Activated CD8-positive, alpha-beta T cell treated with anti-CD3 and anti-CD28 coated beads, Interleukin-2, amount 10 ng/mL, durations not matched to agents 7 days and 5 days (primary cell): ENCODE measurements at places on chromosomes 16 and 17. TPM values are rescaled to one million over a fixed set of nuclear protein-coding genes. Genes with fewer than 3 reads are reported as not detected.

DNA sequence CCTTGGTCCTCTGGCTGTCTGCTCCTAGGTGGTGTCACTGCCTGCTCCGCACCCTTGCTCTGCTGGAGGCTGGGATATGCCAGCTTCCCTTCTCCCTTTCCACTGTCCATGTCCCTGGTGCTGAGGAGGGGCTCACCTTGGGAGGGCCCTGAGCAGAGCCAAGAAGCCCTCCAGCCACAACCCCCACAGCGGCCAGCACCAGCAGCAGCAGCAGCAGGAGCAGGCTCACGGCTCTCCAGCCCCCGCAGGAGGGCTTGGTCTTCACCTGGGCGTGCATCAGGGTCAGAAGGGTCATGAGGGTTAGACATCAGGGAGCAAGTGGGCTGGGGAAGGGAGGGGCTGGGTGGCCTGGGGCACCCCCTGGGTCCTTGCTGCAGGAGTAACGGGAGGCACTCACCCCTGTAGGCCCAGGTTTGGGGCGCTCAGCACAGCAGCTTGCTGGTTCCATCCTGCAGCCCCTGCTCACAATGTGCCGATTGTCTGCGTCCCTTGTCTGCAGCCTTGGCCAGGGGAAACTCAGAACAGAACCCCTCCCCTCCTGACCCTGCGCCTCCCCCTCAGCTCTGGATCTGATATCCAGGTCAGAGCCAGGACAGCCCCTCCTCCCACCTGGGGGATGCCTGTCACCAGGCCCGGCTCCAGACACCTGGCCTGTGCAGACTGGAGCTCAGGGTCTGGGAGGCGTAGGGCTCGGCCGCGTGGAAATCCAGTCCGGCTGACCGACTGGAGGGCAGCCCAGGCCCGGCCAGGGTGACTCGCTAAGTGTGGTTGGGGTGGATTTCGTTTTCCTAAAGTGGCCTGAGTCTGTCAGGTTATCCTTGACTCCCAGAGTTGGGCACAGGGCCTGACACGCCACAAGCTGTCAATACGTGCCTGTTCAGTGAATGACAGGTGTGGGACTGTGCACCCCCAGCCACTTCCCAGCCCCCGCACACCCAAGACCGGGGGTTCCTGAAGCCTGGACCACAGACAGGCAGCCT is at the start of gene BRICD5:
Gene BRICD5 (minus strand): TSS at position 478 of the 980 bp plus-strand sequence. CDS start 30 bp downstream, at position 448.
- no peaks in the 10 kb centered on the region for H3K27me3 ChIP-seq
- H3K27ac ChIP-seq, result peak within 1 kb of the TSS; percentile 46
- no peak within 1 kb of the TSS for H3K4me3 ChIP-seq

GRCh38 chr17:72104863-72105234 is 16.0 kb upstream of the SOX9 start:
- no peak for DNase-seq
- no peaks in the 10 kb centered on the region for H3K27me3 ChIP-seq
- H3K27ac ChIP-seq, result no peak overlapping the region

DNA sequence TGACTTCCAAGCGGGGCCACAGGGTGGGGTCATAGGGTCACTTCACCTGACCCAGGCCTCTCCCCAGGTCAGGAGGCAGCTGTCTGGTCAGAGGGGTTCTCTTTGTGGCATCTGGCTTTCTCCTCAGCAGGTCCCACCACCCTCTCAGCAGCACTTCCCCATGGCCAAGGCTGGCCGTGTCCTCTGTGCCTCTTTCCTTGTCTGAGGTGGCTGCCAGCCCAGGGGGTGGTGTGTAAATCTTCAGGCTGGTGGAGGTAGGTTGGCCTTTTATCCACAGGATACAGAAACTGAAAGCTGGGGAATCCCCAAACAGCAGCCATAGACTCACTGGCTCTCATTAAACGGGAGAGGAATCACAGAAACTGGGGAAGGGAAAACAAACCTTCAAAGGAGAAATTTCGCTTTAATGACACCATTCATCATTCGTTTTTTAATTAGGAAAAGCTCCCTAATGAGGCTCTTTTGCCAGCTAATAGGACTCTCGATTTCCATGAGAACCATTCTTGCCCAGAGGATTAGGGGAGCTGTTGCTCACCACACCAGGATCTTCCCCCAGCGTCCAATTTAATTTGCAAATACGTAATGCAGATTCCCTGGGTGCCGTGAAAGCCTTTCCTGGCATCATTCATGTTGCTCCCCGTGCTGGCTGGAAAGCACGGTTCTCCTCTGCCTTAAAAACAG is 18.0 kb downstream of the C17orf75 start:
- H3K27me3 ChIP-seq, result no peaks in the 10 kb centered on the region
- H3K4me3 ChIP-seq, result peak overlapping the region; percentile 55
- no peaks in the 10 kb centered on the region for H3K36me3 ChIP-seq
- H3K27ac ChIP-seq, result peak overlapping the region; percentile 68
- peak; percentile 57 for DNase-seq
- H3K4me1 ChIP-seq, result peaks cover 58% of the 10 kb centered on the region

DNA sequence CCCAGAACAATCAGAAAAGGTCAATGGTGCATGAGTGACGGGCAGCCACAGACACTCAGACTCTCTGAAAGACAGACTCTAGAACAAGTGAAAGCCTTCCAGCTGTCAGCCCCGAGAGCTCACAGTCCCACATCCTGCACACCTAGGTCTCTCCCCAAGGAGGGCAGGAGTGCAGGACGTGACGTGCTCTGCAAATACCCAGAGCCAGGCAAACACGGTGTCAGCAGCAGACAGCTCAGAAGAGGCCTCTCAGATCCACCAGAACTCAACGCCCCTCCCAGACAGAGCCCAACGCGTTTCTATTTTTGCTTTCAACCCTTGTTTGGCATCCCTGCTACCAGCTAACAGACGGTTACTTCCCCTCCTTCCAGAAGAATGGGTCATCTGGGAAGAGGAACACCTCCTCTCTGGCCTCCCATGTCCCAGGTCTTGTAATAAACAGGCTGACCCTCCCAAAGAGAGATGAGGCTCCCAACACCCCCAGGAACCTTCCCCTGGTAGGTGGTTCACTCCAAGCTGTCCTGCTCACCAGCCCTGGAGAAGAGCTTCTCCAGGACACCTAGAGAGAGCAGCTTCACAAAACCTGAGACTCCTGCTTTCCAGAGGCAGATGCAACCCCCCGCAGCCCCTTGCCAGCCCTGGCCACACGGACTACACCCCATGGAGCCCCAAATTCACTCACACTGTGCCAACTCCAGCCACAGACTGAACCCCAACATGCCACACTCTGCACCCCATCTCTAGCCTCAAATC is 7.6 kb downstream of the PITPNM3 start:
- peak overlapping the region; percentile 79 for H3K27ac ChIP-seq
- H3K4me3 ChIP-seq, result no peak overlapping the region
- DNase-seq, result peak; percentile 70
- no peaks in the 10 kb centered on the region for H3K36me3 ChIP-seq

PRM2 gene
- total RNA-seq, result not detected

- no peaks in the 10 kb centered on the region for H3K36me3 ChIP-seq
- H3K4me3 ChIP-seq, result peak overlapping the region; percentile 97
- peaks cover 56% of the 10 kb centered on the region for H3K27me3 ChIP-seq
- no peak for DNase-seq
- H3K4me1 ChIP-seq, result peaks cover 10% of the 10 kb centered on the region
Measured at GRCh38 chr17:8629371-8630226, 926 bp downstream of the MYH10 start.

BICDL2 gene
- 0.84 TPM for total RNA-seq

- no peak overlapping the region for H3K27ac ChIP-seq
- H3K4me3 ChIP-seq, result no peak overlapping the region
- peaks cover 35% of the 10 kb centered on the region for H3K4me1 ChIP-seq
- peaks cover 44% of the 10 kb centered on the region for H3K27me3 ChIP-seq
Measured at GRCh38 chr16:81442220-81442915, 2.2 kb upstream of the CMIP start.

QRICH2 gene
- 3.7 TPM for total RNA-seq

- peaks cover 11% of the 10 kb centered on the region for H3K4me1 ChIP-seq
- H3K36me3 ChIP-seq, result no peaks in the 10 kb centered on the region
- H3K27me3 ChIP-seq, result peaks cover 24% of the 10 kb centered on the region
- no peak overlapping the region for H3K4me3 ChIP-seq
Measured at GRCh38 chr17:2947588-2947950, 115.8 kb downstream of the OR1D5 start.

KRTAP4-1 gene
- not detected for total RNA-seq

GRCh38 chr16:87552772-87553573 is 49.3 kb upstream of the JPH3 start:
- no peaks in the 10 kb centered on the region for H3K4me1 ChIP-seq
- H3K4me3 ChIP-seq, result no peak overlapping the region
- no peak for DNase-seq
- H3K36me3 ChIP-seq, result no peaks in the 10 kb centered on the region
- H3K27me3 ChIP-seq, result peaks cover 3% of the 10 kb centered on the region

- no peak for DNase-seq
- no peak overlapping the region for H3K27ac ChIP-seq
- no peaks in the 10 kb centered on the region for H3K36me3 ChIP-seq
- H3K4me3 ChIP-seq, result no peak overlapping the region
- H3K27me3 ChIP-seq, result no peaks in the 10 kb centered on the region
Measured at GRCh38 chr16:29198231-29198630, 208.3 kb downstream of the NPIPB11 start.

DNA sequence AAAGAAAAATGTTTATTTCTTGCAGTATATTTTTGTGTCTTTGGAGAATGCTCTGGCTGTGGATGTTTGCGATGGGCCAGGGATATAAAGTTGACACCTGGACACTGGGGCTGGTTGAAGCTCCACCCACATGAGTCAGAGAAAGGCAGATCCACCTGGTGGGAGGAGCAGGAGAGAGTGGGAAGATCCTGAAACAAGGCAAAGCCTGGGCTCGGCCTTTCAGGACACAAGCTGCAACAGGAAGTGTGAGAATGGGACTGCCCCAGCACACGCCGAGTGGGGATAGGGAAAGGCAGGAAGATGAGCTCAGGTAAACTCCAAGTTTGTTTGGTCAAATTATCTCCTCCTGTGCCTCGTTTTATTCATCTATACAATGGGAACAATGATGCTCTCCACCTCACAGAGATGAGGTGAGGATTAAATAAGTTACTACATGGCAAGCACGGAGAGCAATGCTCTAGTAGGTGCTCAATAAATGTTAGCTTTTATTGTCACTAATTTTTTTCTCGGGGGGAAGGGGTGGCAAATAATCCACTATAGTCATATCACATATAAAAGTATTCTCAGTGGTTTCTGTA is 21.4 kb upstream of the PITPNM3 start:
- H3K27ac ChIP-seq, result no peak overlapping the region
- H3K4me3 ChIP-seq, result no peak overlapping the region
- no peaks in the 10 kb centered on the region for H3K27me3 ChIP-seq

- H3K4me1 ChIP-seq, result no peaks in the 10 kb centered on the region
- no peak overlapping the region for H3K27ac ChIP-seq
- no peak for DNase-seq
- no peaks in the 10 kb centered on the region for H3K36me3 ChIP-seq
- H3K4me3 ChIP-seq, result no peak overlapping the region
Measured at GRCh38 chr17:3308603-3309002, 10.4 kb upstream of the OR3A1 start.

KRT9 gene
- total RNA-seq, result not detected

DNA sequence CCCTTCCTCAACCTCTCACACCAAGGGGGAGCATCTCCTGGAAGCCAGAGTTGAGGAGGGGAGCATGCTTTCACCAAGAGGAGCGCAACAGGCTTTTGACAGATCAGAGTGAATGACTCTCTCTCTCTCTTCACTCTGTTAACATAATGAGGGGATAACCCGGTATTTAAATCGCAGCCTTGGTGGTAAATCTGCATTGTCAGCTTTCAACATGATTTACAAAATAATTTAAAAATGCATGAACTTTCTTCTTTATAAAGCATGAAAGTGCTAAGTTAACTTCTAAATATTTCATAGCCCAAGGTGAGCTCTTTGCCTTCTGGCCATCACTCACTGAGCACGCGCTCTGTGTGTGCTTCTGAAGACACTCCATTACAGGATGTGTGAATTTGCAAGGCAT is 61.8 kb downstream of the TMEM114 start:
- H3K36me3 ChIP-seq, result no peaks in the 10 kb centered on the region
- H3K4me1 ChIP-seq, result no peaks in the 10 kb centered on the region
- H3K27ac ChIP-seq, result no peak overlapping the region
- DNase-seq, result no peak

GRCh38 chr16:75322740-75323139 is 71.3 kb upstream of the BCAR1 start:
- no peak overlapping the region for H3K27ac ChIP-seq
- peaks cover 44% of the 10 kb centered on the region for H3K4me1 ChIP-seq
- H3K36me3 ChIP-seq, result peaks cover 15% of the 10 kb centered on the region
- H3K27me3 ChIP-seq, result peaks cover 10% of the 10 kb centered on the region

GRCh38 chr17:12959441-12959840 is 58.4 kb downstream of the ELAC2 start:
- no peaks in the 10 kb centered on the region for H3K27me3 ChIP-seq
- no peak overlapping the region for H3K27ac ChIP-seq
- no peak for DNase-seq
- no peaks in the 10 kb centered on the region for H3K4me1 ChIP-seq
